Keratinocyte (primary cell): ENCODE measurements at places on chromosomes 5 and 9.

DNA sequence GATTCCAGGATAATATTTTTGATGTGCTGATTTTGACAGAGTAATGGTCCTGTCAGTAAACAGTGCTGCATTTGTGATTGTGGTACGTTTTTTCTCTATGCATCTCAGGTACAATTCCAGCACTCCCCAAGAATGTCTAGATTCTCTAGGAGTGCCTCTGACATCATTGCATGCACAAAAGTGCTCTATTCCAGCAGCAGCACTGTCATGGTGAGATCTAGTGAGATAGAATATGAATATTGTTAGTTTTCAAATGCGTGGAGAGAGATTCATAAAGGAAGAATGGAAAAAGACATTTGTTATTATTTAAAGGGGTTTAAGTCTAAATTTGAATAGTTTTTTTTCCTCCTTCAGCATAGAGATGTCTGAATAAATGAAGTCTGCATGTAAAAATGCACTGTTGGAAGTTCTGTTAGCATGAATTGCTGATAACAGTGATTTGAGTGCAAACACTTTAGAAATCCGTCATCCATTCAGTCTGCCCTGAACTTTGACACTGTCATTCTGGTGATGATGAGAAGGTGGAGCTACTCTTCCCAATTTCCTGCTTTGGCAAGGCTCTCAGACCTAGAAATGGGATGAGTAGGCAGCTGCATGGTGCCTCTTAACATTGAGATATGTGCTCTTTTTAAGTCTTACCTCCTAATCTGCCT is 84.6 kb downstream of the GAPVD1 start:
- H3K4me1 ChIP-seq: no peaks in the 10 kb centered on the region
- peaks cover 19% of the 10 kb centered on the region for H3K36me3 ChIP-seq
- H3K27ac ChIP-seq: no peak overlapping the region
- H3K4me3 ChIP-seq: no peak overlapping the region
- no peak for DNase-seq
- no peaks in the 10 kb centered on the region for H3K27me3 ChIP-seq

DNA sequence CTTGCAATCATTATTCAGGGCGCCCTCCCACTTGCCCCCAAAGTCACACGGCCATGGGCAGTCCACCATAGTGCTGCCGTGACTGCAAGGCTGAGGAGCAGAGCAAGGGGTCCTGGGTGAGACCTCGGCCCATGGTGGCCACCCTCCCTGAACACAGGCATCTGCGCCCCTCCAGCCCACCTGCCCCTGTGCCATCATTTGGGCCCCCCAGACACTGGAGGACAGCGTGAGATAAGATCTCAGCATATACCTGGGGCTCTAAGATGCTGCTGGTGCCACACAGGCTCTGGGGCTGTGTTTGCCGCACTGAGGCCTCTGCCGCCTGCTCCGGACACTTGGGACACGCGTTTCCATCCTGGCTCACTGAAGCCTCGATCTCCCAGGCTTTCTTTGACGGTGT is 3.5 kb downstream of the TMEM250 start:
- H3K4me3 ChIP-seq: no peak overlapping the region
- H3K4me1 ChIP-seq: peaks cover 22% of the 10 kb centered on the region
- no peak overlapping the region for H3K27ac ChIP-seq
- H3K27me3 ChIP-seq: peaks cover 2% of the 10 kb centered on the region
- H3K36me3 ChIP-seq: peaks cover 1% of the 10 kb centered on the region

DNA sequence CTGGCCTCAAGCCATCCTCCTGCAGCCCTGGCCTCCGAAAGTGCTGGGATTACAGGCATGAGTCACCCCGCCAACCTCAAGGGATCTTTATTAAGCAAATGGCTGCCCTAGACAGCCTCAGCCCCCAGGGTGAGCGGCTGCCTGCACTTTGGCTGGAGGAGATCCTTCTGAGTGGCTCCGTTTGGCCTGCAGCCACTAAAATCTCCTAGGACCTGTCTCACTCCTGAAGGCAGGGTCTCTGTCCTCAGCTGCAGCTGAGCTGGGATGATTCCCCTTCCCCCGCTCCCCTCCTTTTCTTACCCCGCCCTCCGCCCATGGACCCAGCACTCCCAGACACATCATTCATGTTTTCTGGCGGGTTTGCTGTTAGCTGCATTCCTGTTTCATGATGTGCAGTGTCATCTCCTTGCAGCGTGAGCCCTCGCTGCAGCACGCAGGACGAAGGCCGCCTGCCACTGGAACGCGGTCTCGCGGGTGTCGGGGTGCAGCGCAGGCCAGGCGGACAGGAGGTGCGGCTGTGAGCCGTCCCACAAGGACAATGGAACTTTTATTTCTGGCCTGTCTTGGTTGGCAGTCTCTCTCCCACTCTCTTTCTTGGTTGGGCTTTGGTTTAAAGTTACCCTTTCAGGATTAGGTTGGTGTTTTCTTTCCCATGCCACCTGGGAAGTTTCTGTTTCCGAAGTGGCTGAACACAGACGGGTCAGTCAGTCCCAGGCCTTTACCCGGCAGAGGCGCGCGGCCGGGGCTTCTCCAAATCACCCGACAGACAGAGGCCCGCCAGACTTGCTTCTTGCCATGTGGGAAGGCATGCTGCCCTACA is 137.1 kb downstream of the FOXD1 start:
- H3K27ac ChIP-seq: peak overlapping the region; percentile 55
- peak; percentile 46 for DNase-seq
- peaks cover 24% of the 10 kb centered on the region for H3K4me1 ChIP-seq
- no peaks in the 10 kb centered on the region for H3K36me3 ChIP-seq
- H3K4me3 ChIP-seq: no peak overlapping the region

- H3K4me1 ChIP-seq: peaks cover 10% of the 10 kb centered on the region
- no peak overlapping the region for H3K4me3 ChIP-seq
- H3K36me3 ChIP-seq: no peaks in the 10 kb centered on the region
- no peak for DNase-seq
- no peak overlapping the region for H3K27ac ChIP-seq
- H3K27me3 ChIP-seq: no peaks in the 10 kb centered on the region
These were observed 53.0 kb downstream of the YIPF5 start for GRCh38 chr5:144117412-144117811.

- peaks cover 4% of the 10 kb centered on the region for H3K27me3 ChIP-seq
- no peak for DNase-seq
- no peak overlapping the region for H3K4me3 ChIP-seq
These were observed 7.0 kb upstream of the IL3 start for GRCh38 chr5:132053483-132053882.

GRCh38 chr5:173771121-173771724 is 116.9 kb upstream of the CPEB4 start:
- H3K27me3 ChIP-seq: no peaks in the 10 kb centered on the region
- DNase-seq: no peak
- H3K36me3 ChIP-seq: no peaks in the 10 kb centered on the region
- H3K4me1 ChIP-seq: peaks cover 2% of the 10 kb centered on the region
- H3K27ac ChIP-seq: no peak overlapping the region

- H3K4me1 ChIP-seq: no peaks in the 10 kb centered on the region
- no peak for DNase-seq
- H3K4me3 ChIP-seq: no peak overlapping the region
- H3K36me3 ChIP-seq: no peaks in the 10 kb centered on the region
These were observed 58.0 kb downstream of the HRH2 start for GRCh38 chr5:175715627-175716522.
